Karpas-422 (cell line): ENCODE measurements at places on chromosomes 3 and 15. TPM values are rescaled to one million over a fixed set of nuclear protein-coding genes. Genes with fewer than 3 reads are reported as not detected.

DNA sequence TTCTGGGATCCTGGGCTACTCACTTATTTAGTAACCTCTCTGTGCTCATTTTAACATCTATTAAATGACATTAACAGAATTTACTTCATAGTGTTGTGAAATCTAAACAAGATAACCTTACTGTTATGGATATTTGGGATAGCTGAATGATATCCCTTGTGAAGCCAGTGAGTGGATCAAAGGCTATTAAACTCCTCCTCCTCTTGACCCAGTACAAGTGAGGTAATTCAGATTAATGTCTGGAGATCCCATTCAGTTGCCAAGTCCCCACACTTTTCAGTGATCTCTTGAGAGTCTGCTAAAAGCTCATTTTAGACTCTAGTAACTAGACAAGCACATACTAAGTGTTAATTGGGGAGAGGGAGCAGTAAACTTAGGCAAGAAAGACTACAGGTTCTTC lies 2.5 kb upstream of the ANKRD28 start:
- no peak overlapping the region for H3K4me3 ChIP-seq
- peak overlapping the region; percentile 47; the same call in 1 of the 2 replicates for H3K27ac ChIP-seq
- peaks cover 93% of the 10 kb centered on the region for H3K4me1 ChIP-seq
- H3K36me3 ChIP-seq: no peaks in the 10 kb centered on the region; the same call in 1 of the 2 replicates
- DNase-seq: no peak

- no peak overlapping the region for H3K27ac ChIP-seq
- H3K4me3 ChIP-seq: no peak overlapping the region
- peaks cover 19% of the 10 kb centered on the region for H3K4me1 ChIP-seq
- DNase-seq: no peak
Measured at GRCh38 chr3:184479426-184480126, 82.0 kb upstream of the EPHB3 start.

GRCh38 chr15:52370010-52370409 lies 74.4 kb upstream of the MYO5C start:
- no peak overlapping the region for H3K4me3 ChIP-seq
- no peaks in the 10 kb centered on the region for H3K27me3 ChIP-seq
- peak overlapping the region; percentile 37; the same call in 1 of the 2 replicates for H3K27ac ChIP-seq
- peaks cover 15% of the 10 kb centered on the region for H3K4me1 ChIP-seq
- peak; percentile 71 for DNase-seq

DNA sequence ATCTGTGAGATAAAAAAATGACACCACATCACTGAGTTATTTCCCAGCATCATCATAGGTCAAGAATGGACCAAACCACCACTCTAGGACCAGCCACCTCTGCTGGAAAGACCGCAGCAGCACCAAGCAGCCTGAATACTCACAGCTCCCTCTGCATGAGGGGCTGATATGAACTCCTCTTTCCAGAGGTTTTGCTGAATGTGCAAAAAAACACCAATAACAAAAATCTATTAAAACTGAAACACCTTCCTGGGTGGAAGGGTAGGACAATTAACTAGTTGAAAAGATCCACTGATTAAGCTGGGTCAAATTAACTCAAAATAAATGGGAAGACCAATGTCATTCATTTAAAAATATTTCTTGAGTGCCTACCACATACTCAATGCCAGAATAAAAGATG lies 28.9 kb upstream of the KCNMB3 start:
- H3K27ac ChIP-seq: no peak overlapping the region
- no peaks in the 10 kb centered on the region for H3K36me3 ChIP-seq
- no peaks in the 10 kb centered on the region for H3K27me3 ChIP-seq

NRROS gene
- 0.52 and 1.0 TPM in 2 replicates for total RNA-seq

DNA sequence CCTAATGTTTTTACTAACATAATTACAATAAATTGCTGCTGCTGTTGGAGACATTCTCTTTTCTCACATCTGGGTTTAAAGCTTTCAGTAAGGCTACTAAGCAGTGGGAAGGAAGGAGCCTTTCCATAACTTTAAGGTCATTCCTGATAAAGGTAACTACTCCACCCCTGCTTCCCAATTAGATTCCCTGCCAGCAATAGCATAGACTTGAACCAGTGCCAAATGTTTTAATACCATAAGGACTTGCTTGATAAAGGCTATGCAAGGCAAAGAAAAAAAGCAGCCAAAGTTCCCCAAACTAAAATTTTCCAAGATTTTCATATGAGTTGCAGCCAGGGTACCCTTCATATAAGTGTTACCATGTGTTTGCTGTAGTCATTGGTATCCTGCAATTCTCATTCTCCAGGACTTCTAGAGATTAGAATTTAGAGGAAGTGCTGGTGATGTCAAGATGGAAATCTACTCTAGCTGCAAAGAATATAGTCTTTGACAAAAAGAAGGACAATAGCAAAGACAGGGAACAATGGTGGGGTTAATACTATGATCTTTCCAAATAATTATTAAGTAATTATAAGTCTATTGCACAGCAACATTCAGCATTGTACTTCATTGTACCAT lies 106.1 kb downstream of the FILIP1L start:
- no peak overlapping the region for H3K27ac ChIP-seq
- H3K27me3 ChIP-seq: no peaks in the 10 kb centered on the region
- H3K36me3 ChIP-seq: no peaks in the 10 kb centered on the region
- H3K4me3 ChIP-seq: no peak overlapping the region
- no peak for DNase-seq

GRCh38 chr3:15051531-15051930 lies 13.6 kb downstream of the MRPS25 start:
- H3K4me3 ChIP-seq: no peak overlapping the region
- peak overlapping the region; percentile 89 for H3K27ac ChIP-seq
- H3K4me1 ChIP-seq: peaks cover 69% of the 10 kb centered on the region
- peaks cover 66% of the 10 kb centered on the region for H3K36me3 ChIP-seq
- peak; percentile 80 for DNase-seq
